Colonic mucosa (tissue), 4 donors: ENCODE measurements at places on chromosomes 11 and 22. TPM values are rescaled to one million over a fixed set of nuclear protein-coding genes. Genes with fewer than 3 reads are reported as not detected.

DNA sequence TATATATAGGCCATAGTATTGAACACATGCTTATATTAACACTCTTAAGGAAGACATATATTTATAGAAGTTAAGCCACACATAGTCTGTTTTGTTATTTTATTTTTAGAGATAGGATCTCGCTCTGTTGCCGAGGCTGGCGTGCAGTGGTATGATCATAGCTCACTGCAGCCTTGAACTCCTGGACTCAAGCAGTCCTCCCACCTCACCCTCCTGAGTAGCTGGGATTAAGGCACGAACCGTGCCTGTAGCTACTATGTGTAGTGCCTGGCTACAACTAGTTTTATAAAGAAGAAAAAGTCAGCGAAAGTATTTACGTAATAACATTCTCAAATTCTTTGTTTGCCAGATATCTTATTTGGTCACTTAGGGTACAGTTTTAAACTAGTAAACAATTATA, 5.6 kb upstream of the UCP2 start:
- no peak for DNase-seq

GRCh38 chr22:32217465-32217864, 12.6 kb upstream of the RFPL2 start:
- DNase-seq: no peak

DNA sequence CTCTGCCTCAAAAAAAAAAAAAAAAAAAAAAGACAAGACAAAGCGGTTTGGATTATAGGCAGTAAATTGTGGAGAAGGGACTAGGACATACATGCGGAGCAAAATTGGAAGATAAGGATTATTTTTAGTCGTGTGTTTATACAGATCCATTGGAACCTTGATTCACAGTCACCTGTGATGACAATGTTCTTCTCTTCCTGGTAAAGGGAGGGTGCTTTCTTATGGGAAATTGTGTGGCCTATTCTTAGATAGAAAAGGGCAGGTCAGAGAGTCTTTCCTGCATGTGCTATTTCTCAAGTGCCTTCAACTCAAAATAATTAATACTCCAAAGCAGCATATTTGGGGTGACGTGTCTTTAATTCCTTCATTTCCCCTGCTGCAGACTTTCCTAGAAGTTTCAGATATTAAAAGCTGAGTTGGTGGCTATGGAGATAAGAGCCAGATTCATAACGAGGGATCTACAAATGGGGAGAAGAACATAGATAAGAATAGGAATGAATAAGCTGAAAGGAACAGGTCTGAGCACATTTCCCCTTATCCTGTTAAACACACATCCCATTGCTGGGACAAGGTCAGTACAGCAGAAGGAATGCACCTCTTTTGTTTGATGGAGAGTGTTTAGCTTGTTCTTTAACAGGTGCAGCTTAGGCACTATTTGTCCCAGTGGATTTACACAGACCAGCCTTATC, 22.5 kb downstream of the GSTT2B start:
- DNase-seq: no peak

DNA sequence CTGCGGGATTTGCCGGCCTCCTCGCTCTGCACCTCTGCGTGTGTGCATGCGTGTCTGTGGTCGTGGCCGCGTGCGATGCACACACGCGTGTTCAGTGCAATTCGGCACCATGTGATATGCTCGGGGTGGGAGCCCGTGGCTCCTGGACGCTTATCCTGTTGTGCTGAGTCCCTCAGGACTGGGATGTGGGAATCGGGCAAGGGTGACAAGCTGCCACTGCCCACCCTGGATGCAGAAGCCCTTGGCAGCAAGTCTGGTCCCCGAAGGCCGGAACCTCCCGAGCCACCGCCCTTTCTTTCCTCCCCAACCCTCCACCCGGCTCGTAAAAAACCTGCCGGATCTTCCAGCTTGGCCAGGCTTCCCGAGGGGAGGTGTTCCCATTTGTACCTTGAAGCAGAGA, 128.2 kb downstream of the PHF21B start:
- DNase-seq: no peak

GRCh38 chr11:118606157-118606843, 1.1 kb upstream of the PHLDB1 start:
- DNase-seq: no peak

DNA sequence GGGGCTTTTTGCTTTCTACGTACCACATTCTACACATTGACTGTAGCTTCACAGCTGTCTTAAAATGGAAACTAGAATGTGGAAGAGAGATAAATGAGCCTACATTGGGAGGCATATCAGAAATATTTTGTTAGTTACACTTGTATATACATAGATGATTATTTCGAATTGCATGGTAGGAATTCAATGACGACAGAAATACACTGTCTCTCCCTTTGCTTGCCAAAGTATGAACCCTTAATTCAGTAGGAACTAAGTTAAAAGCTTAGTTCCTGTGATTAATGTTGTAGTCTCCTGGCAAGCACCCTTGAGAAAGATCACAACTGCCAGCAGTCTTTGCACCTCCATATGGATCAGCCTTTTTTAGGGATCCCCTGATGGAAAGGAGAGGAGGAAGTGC, 10.1 kb downstream of the C11orf87 start:
- no peak for DNase-seq

GRCh38 chr11:127119356-127119755, 118.8 kb upstream of the KIRREL3 start:
- DNase-seq: no peak

DNA sequence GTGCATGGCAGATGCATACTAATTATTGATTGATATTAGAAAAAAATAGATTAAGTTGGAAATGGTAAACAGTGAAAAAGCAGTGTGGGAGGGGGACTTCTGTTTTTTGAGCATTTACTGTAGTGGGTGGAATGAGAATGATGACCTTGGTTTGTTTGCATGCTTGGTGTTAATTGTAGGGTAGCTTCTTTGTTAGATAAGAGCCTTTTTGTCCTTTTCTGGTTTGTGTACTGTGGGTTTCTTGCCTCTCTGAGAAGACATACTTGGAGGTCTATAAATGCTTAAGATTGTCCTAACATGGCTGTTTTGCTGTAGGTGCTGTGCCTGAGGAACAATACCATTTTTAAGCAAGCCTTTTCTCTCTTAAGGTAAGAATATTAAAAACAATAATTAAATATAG, 17.0 kb downstream of the MRPL48 start:
- no peak for DNase-seq

- peak; percentile 92 for DNase-seq
Measured at GRCh38 chr11:75311858-75312288, 39.6 kb downstream of the ARRB1 start.

- DNase-seq: no peak
Measured at GRCh38 chr22:50422046-50422445, 52.8 kb downstream of the SBF1 start.

DNA sequence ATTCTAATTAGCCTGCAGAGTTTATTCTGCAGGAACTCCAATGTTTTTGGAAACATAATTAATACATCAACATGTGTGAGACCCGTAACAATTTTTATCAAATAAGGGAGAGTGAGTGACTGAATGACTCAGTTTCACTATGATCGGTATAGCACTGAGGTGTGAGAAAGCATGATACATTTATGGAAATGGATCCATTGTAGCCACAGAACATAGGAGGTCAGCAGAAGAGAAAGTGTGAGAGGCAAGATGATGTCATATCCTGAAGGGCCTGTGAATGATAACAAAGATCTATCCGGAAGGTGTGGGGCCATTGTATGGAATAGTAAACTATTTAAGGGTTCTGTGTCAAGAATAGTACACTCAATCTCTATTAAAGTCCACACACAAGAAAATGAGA, 1406.1 kb upstream of the TENM4 start:
- DNase-seq: no peak

DNA sequence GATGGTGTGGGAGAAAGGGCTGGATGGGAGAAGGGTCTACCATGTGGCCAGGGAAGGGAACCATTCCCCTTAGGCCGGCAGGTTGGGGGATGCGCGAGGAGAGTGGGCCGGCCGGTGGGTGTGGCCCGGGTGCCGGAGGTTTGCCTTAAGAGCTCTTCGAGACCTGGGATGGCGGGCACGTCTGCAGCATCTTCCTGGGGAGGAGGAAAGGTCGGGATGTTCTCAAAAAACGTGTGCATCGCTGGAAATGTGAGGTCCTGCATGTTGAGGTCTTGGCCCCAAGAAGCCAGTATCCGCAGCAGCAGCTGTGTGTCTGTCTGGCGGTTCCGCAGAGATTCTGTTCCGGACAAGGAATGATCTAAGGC, 1.4 kb downstream of the NAV2 start:
- no peak for DNase-seq

GRCh38 chr11:79152511-79152910, 288.3 kb downstream of the TENM4 start:
- no peak for DNase-seq

DNA sequence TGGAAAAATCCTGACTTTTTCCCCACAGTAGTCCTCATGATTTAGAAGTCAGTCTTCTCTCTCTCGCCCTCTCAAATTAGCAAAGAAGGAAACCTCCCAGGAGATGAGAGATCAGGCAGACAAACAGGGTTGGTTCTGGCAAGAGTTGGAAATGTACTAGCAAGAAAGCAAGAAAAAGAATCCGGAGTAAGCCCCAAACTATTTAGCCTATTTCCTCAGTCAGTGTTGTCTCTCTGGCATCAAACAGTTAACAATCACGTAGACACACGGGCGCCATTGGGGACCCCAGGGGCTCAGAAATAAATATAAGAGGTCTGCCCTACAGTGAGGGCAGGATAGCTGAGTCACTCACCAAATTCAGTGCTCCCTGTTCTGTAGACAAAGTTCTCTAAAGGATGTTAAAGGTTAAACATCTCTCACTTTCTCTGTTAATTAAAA, 4.7 kb downstream of the C11orf52 start:
- no peak for DNase-seq

GRCh38 chr11:97740801-97741151, 1280.0 kb upstream of the CNTN5 start:
- DNase-seq: no peak

DNA sequence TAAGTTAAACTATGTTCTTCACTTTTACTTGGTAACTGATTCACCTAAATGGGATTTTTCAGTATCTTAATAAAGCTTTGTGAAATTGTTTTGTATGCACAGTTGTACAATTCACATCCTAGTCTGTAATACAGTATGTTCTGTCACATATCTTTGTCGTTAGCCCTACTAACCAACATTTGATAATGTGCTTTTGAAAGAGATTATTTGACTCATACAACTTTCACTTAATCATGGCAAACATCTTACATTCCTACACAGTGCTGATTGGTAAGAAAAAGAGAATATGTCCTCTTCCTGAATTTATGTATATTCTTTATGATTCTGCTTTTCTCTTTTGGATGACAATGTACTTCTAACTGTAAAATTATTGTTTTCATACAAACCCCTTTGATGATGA, 234.5 kb downstream of the METTL15 start:
- no peak for DNase-seq

DNA sequence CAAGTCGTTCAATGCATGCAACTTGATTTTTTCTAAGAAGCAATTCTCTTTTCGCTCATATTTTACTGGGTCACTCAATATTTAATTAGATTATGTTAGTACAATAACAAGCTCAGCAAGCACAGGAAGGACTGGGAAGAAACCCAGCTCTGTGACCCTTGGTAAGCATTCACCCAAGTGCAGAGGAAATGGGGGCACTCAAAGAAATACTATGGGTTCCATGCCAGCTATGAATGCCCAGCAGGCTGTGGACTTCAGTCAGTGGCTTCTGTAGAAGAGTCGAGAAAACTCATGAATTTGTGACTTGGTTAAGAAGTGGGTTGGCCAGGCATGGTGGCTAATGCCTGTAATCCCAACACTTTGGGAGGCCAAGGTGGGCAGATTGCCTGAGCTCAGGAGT, 123.6 kb downstream of the GALNT18 start:
- DNase-seq: no peak

DNA sequence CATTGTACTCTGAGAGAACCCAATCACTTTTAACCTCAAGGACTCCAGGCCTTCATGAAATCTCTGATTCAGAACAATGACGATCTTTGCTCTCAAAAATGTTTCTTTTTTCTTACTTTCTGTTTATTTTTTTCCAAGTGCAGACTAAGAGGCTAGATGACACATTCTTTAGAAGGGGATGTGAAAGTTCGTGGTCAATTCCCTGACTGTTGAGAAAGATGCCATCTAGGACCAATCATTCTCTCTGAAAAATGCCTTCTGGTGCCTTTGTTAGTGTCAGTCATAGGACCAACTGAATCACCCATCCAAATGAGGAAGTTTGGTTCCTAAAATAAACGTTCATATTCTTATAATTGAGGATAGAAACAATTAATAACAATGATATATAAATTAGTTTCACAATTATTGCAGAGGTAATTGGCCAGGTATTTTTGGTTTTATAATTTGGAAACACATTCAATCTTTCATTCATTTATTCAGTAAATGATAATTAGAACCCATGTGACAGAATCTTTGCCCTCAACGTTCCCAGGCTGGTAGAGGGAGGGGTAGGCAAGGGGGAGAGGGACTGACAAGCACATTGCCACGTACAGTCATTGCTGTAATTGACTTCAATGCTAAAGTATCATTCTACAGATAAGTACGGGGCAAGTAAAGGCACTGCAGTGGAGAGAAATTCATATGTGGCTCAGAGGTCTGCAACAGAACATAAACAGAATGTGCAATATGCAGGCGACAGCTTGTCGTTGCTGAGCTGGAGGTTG, 333.4 kb upstream of the MPPED2 start:
- DNase-seq: no peak

DNA sequence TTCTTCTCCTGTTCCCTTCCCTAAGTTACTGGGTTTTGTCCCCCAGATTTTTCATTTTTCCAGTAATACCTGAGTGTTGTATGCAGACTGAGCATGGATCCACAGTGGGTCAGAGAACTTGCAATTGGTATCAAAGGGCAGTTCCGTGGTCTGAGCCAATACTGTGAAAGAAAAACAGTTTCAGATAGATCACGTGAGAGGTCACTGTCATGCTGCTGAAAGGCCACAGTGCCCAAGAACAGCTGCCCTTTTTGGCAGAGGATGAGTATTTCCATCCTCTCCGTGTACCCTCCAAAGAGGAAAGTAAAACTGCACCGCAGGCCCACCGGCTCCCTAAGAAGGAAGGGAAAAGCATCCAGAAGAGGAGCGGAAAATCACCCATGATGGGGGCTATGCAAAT, 73.0 kb upstream of the TBCEL start:
- no peak for DNase-seq

DNA sequence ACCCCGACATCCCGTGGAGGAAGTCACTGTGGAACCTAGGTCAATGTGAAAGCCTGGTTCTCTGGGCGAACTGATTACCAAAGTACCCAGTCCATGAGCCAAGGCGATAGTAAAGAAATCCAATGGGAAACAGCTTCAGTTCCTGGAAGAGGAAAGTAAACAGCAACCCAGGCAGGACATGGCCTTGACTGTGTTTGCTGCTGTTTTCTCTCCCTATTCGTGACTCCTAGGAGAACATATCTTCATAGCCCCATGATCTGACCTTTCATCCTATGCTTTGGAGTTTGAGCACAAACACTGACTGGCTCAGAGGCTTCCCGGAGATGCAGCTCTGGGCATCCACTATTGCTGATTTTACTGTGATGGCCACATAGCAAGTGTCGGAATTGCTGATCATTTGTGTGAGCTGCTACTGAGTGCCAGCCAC, 45.1 kb downstream of the LRFN4 start:
- DNase-seq: no peak

- DNase-seq: no peak
Measured at GRCh38 chr11:69868871-69869270, 49.7 kb upstream of the FGF3 start.

C11orf91 gene
- not detected for total RNA-seq

RTN4R gene
- total RNA-seq: 6.1 TPM

APOC3 gene
- total RNA-seq: not detected

LRRN4CL gene
- total RNA-seq: 0.82 TPM

UBQLNL gene
- 0.22 TPM for total RNA-seq

CYP2D6 gene
- total RNA-seq: 2.9 TPM

OR56B4 gene
- not detected for total RNA-seq
